ENCODE measurements at places on chromosomes 16 and 17. TPM values are rescaled to one million over a fixed set of nuclear protein-coding genes. Genes with fewer than 3 reads are reported as not detected.

- no peak for DNase-seq
- peaks cover 76% of the 10 kb centered on the region for H3K4me1 ChIP-seq
- no peak overlapping the region for H3K4me3 ChIP-seq
- peak overlapping the region; percentile 76 for H3K27ac ChIP-seq
- H3K36me3 ChIP-seq, result no peaks in the 10 kb centered on the region
Observed at GRCh38 chr17:17856386-17856785, 19.6 kb upstream of the SREBF1 start.

DNA sequence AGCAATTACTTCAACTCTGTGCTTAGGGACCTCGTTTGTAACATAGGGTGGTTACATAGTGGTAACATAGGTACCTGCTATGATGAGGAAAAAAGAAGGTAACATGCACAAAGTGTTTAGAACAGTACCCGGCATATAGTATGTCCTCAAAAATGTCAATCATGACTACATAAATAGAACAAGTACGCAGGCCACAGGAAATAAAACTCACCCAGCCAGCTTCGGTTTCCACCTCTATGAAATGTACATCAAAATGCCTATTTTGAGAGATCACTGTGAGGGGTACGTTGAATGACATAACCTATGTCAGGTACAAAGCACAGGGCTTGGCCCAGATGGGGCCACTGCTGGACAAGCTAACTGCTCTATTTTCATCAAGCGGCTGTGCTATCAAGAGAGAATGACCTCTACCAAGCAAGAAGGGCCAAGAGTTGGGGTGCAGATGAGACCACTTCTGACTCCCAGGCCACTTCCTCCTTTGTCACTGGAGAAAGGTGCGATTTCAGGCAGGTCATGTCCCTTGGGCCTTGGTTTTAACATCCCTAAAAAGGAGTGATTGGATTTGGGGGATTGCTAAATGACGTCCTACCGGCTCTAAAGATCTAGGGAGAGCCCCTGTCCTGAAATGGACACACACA lies 45.4 kb downstream of the WSB1 start:
- DNase-seq, result no peak
- H3K27me3 ChIP-seq, result no peaks in the 10 kb centered on the region
- no peak overlapping the region for H3K27ac ChIP-seq
- peaks cover 3% of the 10 kb centered on the region for H3K4me1 ChIP-seq
- no peaks in the 10 kb centered on the region for H3K36me3 ChIP-seq
- H3K4me3 ChIP-seq, result no peak overlapping the region

DNA sequence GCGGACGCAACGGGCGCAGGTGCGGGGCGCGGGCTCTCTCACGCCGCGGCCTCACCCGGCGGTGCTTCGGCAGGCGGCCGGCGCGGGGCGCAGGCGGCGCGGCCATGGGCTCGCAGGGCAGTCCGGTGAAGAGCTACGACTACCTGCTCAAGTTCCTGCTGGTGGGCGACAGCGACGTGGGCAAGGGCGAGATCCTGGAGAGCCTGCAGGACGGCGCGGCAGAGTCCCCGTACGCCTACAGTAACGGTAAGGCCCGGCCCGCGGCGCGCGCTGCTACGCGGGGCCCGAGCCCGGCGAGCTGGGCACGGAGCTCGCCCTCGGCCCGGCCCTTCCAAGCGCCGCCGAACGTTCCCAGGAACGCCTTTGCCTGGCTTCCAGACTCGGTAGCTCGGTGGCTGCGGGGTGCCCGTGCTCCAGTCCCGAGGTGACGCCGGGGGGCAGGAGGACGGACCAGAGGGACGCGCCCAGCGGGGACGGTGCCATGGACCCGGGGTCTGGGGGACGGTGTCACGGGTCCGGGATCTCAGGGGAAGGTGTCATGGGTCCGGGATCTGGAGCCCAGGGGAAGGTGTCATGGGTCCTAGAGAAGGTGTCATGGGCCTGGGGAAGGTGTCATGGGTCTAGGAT lies 435 bp downstream of the RAB40C start:
- H3K27me3 ChIP-seq, result no peaks in the 10 kb centered on the region
- H3K36me3 ChIP-seq, result no peaks in the 10 kb centered on the region
- peak; percentile 46 for DNase-seq
- peaks cover 45% of the 10 kb centered on the region for H3K4me1 ChIP-seq

Gene TBC1D3E
- not detected for total RNA-seq

- no peaks in the 10 kb centered on the region for H3K4me1 ChIP-seq
- no peak overlapping the region for H3K4me3 ChIP-seq
- no peaks in the 10 kb centered on the region for H3K36me3 ChIP-seq
- DNase-seq, result no peak
Observed at GRCh38 chr17:12655936-12656335, 9.8 kb upstream of the MYOCD start.

- no peaks in the 10 kb centered on the region for H3K36me3 ChIP-seq
- no peak overlapping the region for H3K4me3 ChIP-seq
- no peak overlapping the region for H3K27ac ChIP-seq
- DNase-seq, result no peak
- H3K27me3 ChIP-seq, result no peaks in the 10 kb centered on the region
- peaks cover 22% of the 10 kb centered on the region for H3K4me1 ChIP-seq
Observed at GRCh38 chr17:78276098-78276887, 44.9 kb downstream of the TMEM235 start.

GRCh38 chr17:79933863-79934652 lies 94.8 kb upstream of the CBX4 start:
- DNase-seq, result peak; percentile 21
- H3K36me3 ChIP-seq, result peaks cover under 1% of the 10 kb centered on the region

DNA sequence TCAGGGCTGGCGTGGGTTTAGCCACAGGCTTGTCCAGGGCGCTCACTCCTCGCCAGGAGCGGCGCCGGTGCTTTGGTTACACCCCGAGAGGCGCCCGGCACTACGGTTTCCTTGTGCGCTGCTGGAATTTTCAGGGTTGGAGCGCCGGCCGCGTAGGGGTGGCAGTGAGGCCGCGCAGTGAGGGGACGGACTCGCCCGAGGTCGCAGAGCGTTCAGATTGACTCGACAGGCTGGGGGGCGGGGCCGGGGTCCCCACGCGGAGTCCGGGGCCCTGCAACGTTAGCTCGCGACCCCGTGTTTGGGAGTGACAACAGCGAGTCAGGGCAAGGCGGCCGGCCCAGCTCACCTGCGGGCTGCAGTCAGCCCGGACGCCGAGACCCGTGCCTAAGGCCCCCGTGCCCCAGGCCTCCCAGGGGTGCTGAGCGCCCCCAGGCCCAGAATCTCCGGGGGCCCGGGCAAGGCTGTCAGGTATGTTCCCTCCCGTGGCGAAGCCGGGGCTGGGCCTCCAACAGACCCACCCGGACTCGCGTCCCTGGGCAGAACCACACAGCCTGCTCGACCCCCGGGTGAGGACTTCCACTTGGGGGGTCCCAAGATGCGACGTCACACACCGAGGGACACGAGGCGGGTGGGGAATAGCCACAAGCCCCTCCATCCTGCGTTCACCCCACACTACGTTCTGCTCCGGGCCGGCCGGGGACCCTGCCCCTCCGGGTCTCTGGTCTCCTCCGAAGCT lies 1.3 kb upstream of the ACTG1 start:
- H3K4me3 ChIP-seq, result peak overlapping the region; percentile 58
- H3K4me1 ChIP-seq, result peaks cover 43% of the 10 kb centered on the region
- peaks cover 31% of the 10 kb centered on the region for H3K36me3 ChIP-seq
- DNase-seq, result peak; percentile 76
- peak overlapping the region; percentile 100 for H3K27ac ChIP-seq

DNA sequence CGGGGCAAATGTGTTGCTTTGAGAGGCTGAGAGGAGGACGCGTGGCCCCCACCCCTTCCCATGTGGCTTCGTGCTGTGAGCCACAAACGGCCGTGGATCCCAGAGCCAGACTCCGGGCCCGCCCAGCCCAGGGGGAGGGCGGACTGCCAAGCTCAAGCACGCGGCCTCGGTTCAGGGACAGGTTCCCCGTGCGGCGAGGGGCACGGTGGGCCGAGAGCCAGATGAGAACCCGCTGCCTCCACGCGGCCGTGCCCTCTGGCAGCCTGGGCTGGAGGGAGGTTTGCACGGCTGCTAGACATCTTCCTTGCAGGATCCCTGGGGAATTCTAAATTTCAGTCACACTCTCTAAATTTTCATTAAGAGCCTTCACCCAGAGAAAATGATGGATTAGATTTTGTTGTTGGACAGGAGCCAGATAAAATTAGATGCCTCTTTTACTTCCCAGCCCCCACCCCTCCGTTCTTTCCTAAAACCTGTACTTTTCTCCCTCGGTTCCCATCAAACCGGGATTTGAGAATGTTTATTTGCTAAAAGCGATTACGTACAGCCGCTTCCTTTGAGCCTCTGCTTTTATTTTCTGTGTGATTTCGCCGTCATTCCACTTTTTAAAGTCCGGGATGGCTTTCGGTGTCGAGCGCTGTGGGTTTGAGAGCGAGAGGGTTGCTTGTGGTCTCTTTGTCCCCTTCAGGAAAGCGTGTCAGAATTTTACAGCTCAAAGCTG lies 25.0 kb upstream of the GNG13 start:
- no peaks in the 10 kb centered on the region for H3K4me1 ChIP-seq
- H3K27ac ChIP-seq, result no peak overlapping the region
- DNase-seq, result no peak
- no peak overlapping the region for H3K4me3 ChIP-seq
- H3K27me3 ChIP-seq, result no peaks in the 10 kb centered on the region

- no peak overlapping the region for H3K4me3 ChIP-seq
- no peak for DNase-seq
- no peaks in the 10 kb centered on the region for H3K27me3 ChIP-seq
- no peak overlapping the region for H3K27ac ChIP-seq
- no peaks in the 10 kb centered on the region for H3K36me3 ChIP-seq
- H3K4me1 ChIP-seq, result no peaks in the 10 kb centered on the region
Observed at GRCh38 chr17:79205688-79206205, 131.1 kb downstream of the ENGASE start.

Gene OTOP2
- total RNA-seq, result not detected

- H3K4me3 ChIP-seq, result no peak overlapping the region
- DNase-seq, result no peak
- no peaks in the 10 kb centered on the region for H3K27me3 ChIP-seq
- no peak overlapping the region for H3K27ac ChIP-seq
Observed at GRCh38 chr17:28702026-28702751, 9.5 kb downstream of the PROCA1 start.

Gene PROCA1
- 1.1 TPM for total RNA-seq

- DNase-seq, result no peak
- H3K27ac ChIP-seq, result no peak overlapping the region
- no peak overlapping the region for H3K4me3 ChIP-seq
Observed at GRCh38 chr16:88317613-88317965, 65.2 kb upstream of the ZNF469 start.

GRCh38 chr17:9837551-9838471 lies 12.1 kb downstream of the GLP2R start:
- peak; percentile 19 for DNase-seq
- H3K36me3 ChIP-seq, result no peaks in the 10 kb centered on the region
- no peaks in the 10 kb centered on the region for H3K27me3 ChIP-seq
- H3K27ac ChIP-seq, result no peak overlapping the region

DNA sequence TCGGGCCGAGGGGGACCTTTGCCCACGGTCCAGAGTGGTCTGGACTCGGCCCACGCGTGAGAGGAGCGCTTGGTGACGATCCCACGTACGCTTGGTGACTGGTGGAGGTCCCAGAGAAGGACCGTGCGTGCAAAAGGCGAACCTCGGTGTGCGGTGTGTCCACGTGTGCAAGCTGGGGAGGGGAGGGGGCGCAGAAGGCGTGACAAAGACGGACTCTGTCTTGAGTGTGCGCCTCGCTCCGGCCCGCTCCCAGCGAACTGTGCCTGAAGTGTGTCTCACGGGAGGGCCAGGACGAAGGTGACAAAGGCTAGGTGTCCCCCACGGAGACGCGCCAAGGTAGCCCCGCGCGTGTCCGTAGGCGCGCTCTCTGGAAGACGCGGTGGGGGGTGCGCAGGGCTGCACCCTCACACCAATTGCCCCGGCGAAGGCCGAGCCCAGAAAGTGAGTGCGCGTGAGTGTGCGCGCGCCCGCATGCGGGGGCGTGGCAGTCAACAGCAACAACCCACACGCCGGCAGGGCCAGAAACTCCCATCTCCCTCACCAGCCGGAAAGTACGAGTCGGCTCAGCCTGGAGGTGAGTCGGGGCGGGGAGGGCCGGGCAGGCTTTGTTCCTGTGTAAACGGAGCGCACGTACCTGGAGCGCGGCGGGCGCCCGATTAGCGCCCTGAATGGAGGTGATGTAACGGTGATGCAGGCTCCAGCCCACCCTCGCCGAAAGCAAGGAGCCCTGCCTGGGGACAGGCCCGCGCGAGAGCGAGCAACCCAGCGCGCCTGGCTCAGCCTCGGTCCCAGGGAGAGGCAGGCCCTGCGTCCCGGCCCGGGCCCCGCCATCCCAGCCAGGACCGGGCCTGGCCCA lies at the start of gene GPRC5C:
TSS of gene GPRC5C (plus strand) at position 521 of the 856 bp plus-strand sequence. CDS start 7,689 bp downstream, outside the sequence.
- no peaks in the 10 kb centered on the region for H3K36me3 ChIP-seq
- H3K4me1 ChIP-seq, result peaks cover 76% of the 10 kb centered on the region
- peak within 1 kb of the TSS; percentile 74 for H3K4me3 ChIP-seq
- peak within 1 kb of the TSS; percentile 99 for H3K27ac ChIP-seq
- DNase-seq, result peak; percentile 95

- H3K4me3 ChIP-seq, result no peak overlapping the region
- no peak overlapping the region for H3K27ac ChIP-seq
- no peaks in the 10 kb centered on the region for H3K36me3 ChIP-seq
- no peak for DNase-seq
- no peaks in the 10 kb centered on the region for H3K4me1 ChIP-seq
Observed at GRCh38 chr17:32672711-32673110, 185.9 kb downstream of the CDK5R1 start.

Gene ITGB4
- 26.3 TPM for total RNA-seq

Data from thyroid gland (tissue), 4 donors.